ENCODE measurements at places on chromosomes 16 and 17. TPM values are rescaled to one million over a fixed set of nuclear protein-coding genes. Genes with fewer than 3 reads are reported as not detected.

- no peak for DNase-seq
These were observed 21.5 kb upstream of the BRCA1 start for GRCh38 chr17:43146649-43147048.

DNA sequence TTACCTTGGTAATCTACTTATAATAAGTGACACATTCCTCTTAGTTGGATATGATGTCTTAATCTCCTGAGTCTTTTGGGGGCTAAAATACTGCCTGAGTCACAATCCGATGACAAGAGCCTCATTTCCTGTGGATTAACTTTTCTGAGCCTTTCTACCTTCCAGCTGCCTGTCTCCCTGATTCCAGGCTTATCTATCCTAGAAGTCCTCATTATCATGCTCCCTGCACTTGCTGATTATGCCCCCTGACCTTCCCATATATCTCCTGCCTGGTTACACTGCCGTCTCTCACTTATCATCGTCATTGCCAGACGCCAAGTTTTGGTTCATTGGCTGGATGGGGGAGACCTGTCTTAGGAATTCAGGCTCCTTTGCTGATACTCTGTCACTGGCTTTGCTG lies 727.4 kb upstream of the CA10 start:
- no peak for DNase-seq

GRCh38 chr17:75590314-75590761 lies 2.7 kb downstream of the MYO15B start:
- no peak for DNase-seq

Gene TERB1
- total RNA-seq, result not detected

Gene OTOP3
- total RNA-seq, result not detected

Gene TPSG1
- not detected for total RNA-seq

Measured in G401 (cell line).